ENCODE measurements at places on chromosomes 7 and 10. TPM values are rescaled to one million over a fixed set of nuclear protein-coding genes. Genes with fewer than 3 reads are reported as not detected.

- no peak for DNase-seq
Measured at GRCh38 chr10:42519761-42520460, 118.5 kb downstream of the ZNF33B start.

GRCh38 chr10:72218325-72218724, 2.2 kb upstream of the ASCC1 start:
- no peak for DNase-seq

GRCh38 chr7:91883676-91884362, 3.3 kb upstream of the MTERF1 start:
- peak; percentile 44 for DNase-seq

- DNase-seq, result no peak
Measured at GRCh38 chr7:70325509-70326101, 727.3 kb downstream of the AUTS2 start.

DNA sequence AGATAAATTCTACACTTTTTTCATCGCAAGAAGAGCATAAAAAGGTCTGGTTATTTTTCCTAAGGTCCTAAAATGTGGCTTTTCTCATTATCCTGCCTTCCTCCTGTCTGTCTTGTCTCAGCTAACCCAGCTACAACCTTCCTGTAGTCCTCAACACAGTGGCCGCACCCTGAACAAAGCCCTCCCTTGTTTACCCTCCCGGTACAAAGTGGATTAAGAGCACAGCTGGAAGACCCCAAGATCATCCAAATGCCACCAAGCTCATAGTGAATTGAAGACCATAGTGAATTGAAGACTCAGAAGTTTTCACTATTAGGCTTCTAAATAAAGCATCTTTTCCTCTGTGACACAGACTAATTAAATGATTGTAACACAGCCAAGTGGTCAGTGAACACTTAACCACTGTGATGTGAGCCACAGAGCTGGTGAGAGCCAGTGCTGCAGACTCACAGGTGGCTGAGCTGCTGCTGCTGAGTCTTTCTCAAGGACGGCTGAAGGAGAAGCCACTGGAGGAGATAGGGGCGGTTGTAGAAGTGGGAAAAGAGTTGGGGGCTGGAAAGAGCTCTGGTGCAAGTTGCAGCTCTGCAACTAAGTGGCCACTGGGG, 123.6 kb downstream of the ATXN7L1 start:
- no peak for DNase-seq

DNA sequence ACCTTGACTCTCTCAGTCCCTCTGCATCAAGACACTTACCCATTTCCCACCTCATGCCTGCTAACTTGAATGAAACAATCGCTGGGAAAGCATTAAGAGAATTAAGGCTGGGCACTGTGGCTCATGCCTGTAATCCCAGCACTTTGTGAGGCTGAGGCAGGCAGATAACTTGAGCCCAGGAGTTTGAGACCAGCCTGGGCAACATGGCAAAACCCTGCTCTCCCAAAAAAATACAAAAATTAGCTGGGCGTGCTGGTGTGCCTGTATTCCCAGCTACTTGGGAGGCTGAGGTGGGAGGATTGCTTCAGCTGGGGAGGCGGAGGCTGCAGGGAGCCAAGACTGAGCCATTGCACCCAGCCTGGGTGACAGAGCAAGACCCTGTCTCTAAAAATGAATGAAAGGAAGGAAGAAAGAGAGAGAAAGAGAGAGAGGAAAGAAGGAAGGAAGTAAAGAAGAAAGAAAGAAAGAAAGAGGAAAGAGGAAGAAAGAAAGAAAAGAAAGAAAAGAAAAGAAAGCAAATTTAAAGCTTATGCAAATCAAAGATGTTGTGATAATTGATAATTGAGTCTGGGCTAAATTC, 646 bp downstream of the SERPINE1 start:
- no peak for DNase-seq

- no peak for DNase-seq
Measured at GRCh38 chr7:130957137-130957513, 223.1 kb upstream of the KLF14 start.

DNA sequence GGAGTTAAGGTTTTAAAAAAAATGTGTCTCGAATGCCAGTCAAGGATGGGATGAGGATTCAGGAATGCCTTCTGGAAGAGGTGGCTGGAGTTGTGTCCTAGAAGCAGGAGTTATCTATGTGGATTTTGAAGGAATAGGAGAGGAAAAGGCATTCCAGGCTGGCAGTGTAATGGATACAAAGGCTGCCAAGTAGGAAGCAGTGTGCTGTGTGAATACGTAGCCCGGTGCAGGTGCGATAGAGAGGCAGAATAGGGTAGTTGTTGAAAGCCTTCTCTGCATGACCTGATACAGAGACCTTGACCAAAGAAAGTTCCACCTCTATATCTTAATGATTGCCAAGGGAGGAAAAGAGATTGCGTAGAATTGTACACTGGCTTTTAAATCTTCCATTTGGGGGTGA, 128.1 kb upstream of the ITGB1 start:
- DNase-seq, result no peak

DNA sequence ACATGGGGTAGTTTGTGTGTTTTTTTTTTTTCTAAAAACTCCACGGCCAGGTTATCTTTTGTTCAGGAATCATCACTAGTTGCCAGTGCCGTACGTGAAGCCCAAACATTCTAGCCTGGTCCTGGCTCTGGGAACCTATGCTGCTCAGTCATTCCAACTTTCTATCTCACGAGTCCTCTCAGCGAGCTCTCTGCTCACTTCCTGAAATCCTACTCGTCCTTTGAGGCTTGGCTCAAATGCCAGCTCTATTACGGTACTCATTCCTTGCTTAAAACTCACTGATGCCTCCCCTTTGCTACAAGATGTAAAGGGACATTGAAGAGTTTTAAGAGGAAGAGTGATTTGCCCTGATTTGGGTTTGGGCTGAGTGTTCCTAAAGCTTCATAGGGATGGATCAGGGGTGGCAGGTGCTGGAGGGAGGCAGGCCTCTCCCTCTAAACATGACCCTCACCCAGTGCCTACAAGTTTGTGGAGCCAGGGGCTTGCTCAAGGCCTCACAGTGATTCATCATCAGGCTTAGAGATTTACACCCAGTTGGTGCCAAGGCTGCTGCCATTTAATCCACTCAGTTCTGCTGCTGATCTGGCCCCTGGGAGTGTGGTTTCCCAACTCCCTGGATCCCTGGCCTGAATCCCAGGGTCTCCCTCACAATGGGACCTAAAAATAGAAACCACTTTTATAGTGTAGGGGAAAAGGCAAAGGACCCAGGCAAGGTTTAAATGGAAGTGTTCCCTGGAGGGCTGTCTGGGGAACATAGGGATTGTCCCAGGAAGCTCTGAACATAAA, 46.1 kb upstream of the R3HCC1L start:
- DNase-seq, result no peak

DNA sequence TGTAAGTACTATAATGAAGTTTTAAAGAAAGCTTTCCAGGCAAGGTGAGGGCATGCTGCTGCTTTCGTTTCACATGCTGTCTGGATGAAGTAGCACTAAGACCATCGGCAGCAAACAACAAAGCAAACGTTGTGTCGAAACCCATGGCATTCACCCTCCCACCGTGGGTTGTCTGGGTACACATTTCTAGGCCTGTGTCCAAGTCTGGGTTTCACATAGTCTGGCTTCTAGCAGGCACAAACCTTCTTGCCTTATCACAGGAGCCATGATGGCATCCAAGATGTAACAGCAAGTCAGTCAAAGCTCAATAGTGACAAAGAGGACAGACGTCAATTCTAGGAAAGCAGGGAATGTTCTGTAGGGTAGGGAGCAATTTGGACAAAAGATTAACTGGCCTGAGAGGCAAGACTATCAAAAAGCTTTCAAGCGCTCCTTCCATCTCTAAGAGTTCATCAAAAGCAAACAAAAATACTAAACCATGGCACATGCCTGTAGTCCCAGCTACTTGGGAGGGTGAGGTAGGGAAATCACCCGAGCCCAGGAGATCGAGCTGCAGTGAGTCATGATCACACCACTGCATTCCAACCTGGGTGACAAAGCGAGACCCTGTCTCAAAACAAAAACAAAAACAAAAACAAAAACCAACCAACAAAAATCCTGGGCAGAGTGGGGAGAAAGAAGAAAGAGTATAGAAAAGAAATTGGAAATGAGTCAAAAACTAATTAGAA, 42.7 kb downstream of the PAXIP1 start:
- no peak for DNase-seq

DNA sequence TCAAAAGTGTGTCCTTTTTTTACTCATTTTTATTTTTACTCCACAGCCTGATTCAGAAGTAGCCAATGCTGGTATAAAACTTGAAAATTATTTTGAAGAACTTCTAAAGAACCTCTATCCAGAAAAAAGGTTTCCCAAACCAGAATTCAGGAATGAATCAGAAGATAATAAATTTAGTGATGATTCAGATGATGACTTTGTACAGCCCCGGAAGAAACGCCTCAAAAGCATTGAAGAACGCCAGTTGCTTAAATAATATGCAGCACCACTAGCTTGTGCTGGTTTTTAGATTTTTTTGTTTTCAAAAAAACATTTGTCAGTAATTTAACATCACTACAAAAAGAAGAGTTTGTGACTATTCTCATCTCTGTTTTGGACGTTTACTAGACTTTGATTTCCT, 116.5 kb downstream of the SVOPL start:
- DNase-seq, result no peak

DNA sequence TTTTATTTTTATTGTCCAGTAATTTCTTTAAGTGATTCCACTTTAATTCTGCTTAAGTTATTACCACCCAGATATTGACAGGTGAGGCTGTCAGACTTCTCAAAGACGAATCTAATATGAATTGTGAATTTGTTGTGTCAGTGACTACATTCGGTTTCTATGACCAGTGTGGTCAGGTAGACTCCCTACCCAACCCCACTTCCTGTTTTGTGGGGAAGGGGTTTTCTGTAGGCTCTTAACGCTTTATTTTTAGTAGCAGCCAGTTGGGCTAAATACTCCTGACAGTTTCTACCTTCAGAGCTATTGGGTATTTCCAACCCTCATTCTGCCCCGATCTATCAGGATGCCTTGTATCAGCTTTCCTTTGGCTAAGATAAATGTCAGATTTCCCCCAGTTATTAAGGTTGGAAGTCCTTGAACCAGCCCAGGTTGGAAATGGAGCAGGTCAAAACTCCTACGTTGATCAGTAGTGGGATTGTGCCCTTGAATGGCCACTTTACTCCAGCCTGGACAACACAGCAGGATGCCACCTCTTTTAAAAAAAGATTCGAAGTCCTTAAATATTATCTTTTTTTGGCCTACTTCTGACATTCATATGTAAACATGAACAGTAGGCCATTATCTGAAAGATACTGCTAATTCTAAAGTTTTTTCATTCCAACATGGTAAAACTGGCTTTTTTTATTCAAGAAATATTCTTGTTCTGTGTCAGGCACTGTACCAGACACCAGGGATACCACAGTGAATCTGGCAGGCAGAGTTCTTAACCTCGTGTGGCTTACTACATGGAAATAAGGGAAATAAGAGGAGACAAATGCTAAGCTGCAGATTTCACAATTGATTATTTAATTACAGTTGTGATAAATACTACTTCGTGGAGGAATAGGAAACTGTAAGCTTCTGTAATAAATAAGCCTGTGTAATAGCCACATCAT, 133.3 kb upstream of the SAMD8 start:
- DNase-seq, result no peak

- no peak for DNase-seq
Measured at GRCh38 chr10:94803307-94803706, 40.8 kb downstream of the CYP2C19 start.

DNA sequence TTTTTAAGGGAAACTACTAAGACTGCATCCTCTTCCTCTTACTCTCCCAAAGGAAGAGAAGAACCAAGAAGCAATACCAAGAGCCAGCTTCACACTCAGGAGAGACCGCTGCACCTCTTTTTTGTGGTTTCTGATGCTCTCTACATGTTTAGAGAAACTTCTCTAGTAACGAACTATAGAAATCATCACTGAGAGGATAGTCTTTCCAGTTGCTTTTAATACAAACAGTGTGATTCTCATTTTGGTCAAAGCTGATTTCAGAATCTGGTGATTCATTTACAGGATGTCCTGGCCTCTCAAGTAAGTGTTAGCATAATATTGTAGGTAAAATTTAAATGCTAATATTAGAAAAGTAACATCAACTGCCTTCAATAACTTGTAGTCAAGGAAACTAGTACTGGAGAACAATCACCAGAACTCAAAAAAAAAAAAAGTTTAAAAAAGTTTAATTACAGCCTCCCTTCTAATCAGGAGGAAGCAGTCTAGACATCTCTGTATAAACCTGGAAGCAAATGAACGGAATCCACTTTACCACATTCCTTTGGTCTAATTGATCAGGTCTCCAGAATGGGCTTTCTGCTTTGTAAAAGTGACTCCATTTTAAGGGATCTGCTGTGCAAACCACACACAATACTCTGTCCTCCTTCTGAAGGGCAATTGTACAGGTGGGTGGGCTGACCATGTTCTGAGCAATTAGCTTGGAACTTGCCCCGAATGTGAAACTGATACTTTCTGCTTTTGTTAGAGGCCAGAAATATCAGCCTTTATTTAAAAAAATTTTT, 3.0 kb downstream of the LAMB1 start:
- DNase-seq, result no peak

- no peak for DNase-seq
Measured at GRCh38 chr10:46223626-46224413, 63.0 kb upstream of the ANTXRL start.

GRCh38 chr10:11581213-11581612, 30.2 kb downstream of the USP6NL start:
- DNase-seq, result no peak

- DNase-seq, result no peak
Measured at GRCh38 chr7:150778014-150778737, 22.0 kb downstream of the TMEM176B start.

DNA sequence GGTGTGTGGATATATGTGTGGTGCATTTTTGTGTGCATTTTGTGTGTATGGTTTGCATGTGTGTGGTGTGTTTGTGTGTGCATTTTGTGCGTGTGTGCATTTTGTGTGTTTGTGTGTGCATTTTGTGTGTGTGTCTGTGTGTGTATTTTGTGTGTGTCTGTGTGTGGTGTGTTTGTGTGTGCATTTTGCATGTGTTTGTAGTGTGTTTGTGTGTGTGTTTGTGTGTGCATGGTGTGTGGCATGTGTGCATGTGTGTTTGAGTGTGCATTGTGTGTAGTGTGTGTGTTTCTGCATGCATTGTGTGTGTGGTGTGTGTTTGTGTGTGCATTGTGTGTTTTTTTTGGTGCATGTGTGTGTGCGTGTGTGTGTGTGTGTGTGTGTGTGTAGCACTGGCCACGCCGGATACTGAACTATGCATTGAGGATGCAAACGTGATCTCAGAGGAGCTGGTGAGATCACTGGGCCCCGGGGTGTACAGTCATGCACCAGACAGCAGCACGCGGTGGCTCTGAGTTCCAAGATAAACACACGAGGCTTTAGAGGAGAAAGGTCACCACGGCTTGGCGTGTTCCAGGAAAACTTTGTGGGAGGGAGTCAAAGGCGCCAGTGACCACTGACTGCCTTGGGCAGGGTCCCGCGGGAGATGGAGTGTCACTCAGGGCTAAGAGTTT, 106.6 kb upstream of the SHH start:
- no peak for DNase-seq

The RP9 gene
- 11.6 TPM for total RNA-seq

The KIAA1217 gene
- 37.2 TPM for total RNA-seq

The UFSP1 gene
- total RNA-seq, result 2.3 TPM

The SRPK2 gene
- 43.2 TPM for total RNA-seq

The RBP3 gene
- not detected for total RNA-seq

The THSD7A gene
- 7.2 TPM for total RNA-seq

The CPA2 gene
- not detected for total RNA-seq

The CCL24 gene
- 4.1 TPM for total RNA-seq

The MAGI2 gene
- 15.3 TPM for total RNA-seq

The EPC1 gene
- total RNA-seq, result 40.3 TPM

The ERVW-1 gene
- total RNA-seq, result not detected

The CABCOCO1 gene
- 3.5 TPM for total RNA-seq

The TFR2 gene
- 0.35 TPM for total RNA-seq

All from lower lobe of right lung (tissue), 2 donors.